WTC11 (cell line): ENCODE measurements at places on chromosomes 5 and 9. TPM values are rescaled to one million over a fixed set of nuclear protein-coding genes. Genes with fewer than 3 reads are reported as not detected.

- DNase-seq, result no peak
Observed at GRCh38 chr9:136626740-136627642, 35.7 kb upstream of the EGFL7 start.

DNA sequence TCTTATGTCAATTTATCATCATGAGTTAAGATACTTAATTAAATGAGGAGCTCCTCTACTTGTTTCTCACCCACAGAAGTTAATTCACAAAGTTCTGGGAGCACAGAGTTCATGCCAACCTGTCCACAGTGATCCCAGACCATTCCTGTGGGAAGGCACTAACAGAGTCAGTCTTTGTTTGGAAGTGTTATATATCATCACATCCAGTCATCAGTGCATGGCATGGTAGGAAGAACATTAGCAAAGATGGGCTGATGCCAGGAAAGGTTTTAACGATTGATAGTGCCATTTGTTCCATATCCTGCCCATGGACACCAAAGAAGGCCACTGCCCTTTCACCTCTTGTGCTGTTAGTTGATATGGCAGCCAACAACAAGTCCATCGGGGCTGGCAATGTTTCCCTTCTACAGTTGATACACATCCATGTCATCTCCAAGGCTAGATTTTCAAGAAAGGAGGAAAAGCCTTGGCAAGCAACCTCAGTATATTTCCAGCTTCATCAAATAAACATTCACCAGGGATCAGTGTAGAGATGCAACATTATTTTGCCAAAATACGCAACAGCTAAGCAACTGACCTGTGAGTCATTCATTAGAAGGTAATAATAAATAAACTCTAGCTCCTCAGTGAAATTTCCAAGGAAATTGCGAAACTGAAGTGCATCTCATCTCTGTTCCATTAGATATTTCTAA is 169.6 kb downstream of the RORB start:
- no peak for DNase-seq

GFPT2 gene
- 124 to 138 TPM (median 136 TPM) in 3 replicates for total RNA-seq

NR6A1 gene
- total RNA-seq, result 164 to 222 TPM (median 218 TPM) in 3 replicates

BSPRY gene
- total RNA-seq, result 6.4 to 8.0 TPM (median 7.2 TPM) in 3 replicates
